Urothelium cell line (cell line): ENCODE measurements at places on chromosomes 7 and 10.

DNA sequence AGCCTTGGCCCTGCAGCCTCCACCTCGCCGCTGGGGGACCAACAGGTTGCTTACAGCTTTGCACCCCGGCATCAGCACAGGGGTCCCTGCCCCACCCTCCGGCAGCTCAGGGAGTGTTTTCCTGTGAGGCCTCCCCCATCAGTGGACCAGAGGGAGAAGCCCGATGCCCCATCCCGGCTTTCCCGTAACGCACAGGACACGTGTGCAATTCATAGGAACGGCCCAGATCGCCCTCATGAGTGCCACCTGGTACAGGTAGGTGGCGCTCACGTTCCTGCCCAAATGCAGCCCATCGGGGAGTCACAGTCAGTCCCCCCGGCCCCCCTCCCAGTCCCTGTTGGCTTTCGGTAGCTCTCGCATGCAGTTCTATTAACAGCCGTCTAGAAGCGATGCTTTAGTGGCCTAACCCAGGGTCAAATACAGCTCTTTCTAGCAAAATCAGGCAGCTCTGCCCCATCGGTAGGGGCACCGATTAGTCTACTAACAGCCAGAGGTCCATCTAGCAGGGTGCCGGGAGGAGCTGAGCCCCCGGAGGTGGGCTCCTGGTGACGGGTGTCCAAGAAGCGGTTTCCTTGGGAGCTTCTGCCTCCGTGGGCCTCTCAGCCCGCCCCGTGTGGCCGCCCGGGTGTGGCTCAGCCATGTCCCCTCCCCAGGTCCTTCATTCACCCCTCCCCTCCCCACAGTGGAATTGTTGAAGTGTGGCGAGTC is 48.4 kb upstream of the GTF2IRD1 start:
- no peak for DNase-seq

- DNase-seq: no peak
Measured at GRCh38 chr7:1851721-1852516, 181.8 kb downstream of the ELFN1 start.

- DNase-seq: no peak
Measured at GRCh38 chr7:38429057-38429456, 155.6 kb upstream of the TARP start.

GRCh38 chr7:134474828-134475227 is 15.9 kb upstream of the AKR1B1 start:
- DNase-seq: no peak

- DNase-seq: no peak
Measured at GRCh38 chr7:33087356-33087755, 21.8 kb downstream of the RP9 start.

DNA sequence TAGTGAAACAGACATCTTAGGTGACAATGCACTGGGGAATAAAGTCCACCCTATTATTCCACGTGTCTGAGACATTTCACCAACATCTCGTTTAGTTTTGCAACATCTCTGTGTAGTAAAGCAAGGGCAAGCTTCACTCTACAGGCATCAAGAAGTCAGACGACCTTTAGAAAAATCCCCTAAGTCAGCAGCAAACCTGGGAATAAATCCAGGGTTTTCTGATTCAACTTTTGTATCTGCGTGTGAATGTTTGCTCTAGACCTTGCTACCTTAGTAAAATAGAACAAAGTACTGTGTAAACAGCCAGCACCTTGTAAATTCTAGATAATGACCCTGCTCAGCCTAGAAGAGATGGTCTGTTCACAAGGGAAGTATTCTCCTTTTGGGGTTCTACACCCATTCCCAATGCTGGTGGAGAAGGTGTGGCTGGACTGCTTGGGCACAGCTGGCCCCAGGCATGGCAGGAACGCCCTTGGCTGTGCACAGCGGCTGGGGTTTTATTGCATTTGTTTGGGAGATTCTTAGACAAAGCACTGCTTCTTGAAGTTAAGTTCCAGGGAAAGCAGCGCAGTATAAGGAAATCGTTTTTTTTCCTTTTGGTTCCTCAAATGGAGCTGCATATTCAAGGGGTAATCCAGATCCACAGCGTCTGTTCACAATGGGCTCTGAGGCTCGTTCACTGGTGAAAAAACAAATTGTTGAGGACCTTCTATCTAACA is 38.3 kb upstream of the GALNTL5 start:
- DNase-seq: no peak

DNA sequence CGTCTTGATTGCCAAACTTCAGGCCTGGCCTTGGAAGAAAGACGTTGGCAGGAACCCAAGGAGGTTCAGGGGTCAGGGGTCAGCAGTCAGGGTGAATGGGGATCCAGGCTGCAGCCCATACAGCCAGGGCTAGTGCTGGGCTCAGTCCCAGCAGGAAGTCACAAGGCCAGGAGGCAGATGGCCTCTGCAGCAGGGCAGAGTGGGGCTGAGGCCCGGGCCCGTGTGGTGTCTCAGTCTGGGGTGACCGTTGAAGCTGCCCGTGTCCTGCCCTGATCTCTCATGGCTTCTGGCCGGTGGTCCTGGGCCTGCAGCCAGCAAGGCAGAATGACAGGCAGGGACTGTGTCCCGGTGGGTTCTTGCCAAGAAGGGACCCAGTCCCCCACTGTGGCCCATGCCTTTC is 26.6 kb upstream of the PURB start:
- DNase-seq: no peak

DNA sequence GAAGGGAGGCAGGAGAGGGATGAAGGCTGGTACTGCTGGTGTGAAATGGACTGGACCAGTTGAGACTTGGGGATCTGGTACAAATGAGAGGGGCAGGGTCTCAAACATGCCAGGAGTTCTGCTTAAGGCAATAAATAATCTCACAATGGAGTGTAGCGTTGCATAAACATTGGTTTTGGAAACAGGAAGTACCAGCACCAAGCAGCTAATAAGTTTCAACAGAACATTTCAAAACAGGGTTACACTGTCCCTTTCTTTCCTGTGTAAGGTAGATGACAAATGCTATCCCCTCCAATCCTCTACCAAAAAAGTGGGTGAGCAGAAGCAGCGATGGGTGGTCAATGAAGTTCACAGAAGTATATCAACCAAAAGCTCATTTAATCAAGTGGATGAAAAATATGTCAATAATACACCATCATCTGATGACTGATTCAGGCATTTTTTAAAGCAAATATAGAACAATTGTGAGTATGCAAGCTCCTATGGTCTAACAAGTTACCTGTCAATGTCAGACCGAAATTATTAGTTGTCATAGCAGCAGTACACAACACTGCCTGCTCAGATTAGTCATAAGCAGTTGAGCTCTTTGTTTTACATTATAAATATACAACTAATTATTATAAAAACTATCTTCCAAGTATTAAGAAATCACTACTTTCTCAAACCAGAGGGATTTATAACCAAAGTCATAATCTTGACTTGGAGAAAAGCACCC is 220.0 kb downstream of the FAM107B start:
- no peak for DNase-seq

DNA sequence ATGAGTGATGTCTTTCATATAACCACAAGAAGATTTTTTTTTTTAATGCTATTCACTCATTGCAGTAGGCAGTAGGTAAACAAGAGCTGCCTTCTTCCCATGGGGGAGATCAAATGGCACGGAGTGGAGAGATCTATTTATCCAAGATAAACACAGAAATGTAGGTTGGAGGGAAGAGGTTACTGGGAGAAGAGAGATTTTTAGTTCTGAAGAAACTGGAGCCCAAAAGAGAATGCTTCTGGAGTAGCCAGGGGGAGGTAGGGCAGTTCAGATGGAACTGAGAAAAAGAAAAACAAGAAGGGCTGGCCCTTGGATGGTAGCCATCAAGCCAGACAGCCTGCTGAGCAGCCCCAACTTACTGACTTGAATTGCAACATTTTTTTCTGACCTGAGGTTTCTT is 270.1 kb upstream of the TPK1 start:
- DNase-seq: no peak

GRCh38 chr7:152520861-152521302 is 85.1 kb upstream of the KMT2C start:
- DNase-seq: no peak
